Stimulated activated CD4-positive, alpha-beta T cell treated with anti-CD3 and anti-CD28 coated beads, Interleukin-1b, Interleukin-23, amount 100 ng/mL, for 48 hours (primary cell): ENCODE measurements at places on chromosomes 1 and 21.
A peak's percentile ranks its signal among the peaks of the same experiment; 100 is the strongest.

- no peak for DNase-seq
Observed at GRCh38 chr1:53311702-53312305, 16.1 kb downstream of the LRP8 start.

DNA sequence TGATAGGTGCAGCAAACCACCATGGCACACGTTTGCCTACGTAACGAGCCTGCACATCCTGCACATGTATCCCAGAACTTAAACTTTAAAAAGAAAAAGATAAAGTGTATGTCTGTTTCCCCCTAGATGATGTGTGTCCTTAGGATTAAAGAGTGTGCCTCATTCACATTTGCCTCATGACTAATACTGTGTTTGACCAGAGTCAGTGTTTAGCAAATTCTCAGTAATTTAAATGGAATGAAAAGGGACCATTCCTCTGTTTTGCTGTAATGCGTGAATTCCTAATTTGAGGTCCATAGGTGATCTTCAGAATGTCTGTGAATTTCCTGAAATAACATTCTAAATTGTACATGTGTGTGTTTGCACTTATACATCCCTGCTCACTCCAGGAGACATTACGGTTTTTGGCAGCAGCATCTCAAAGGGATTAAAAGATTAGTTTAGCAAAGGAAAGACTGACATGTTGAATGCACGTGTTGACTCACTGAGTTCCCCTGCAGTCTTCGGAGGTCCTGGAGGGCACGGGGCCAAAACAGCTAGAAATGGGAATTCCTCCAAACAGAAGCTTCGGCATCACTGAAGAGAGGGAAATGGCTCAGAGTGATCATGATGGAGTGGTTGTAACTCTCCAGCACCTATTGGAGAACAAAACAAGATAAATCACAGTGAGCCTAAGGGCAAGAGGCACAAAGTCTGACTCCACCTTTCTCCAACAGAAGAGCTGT, 19.1 kb upstream of the SLC35F3 start:
- no peak for DNase-seq

DNA sequence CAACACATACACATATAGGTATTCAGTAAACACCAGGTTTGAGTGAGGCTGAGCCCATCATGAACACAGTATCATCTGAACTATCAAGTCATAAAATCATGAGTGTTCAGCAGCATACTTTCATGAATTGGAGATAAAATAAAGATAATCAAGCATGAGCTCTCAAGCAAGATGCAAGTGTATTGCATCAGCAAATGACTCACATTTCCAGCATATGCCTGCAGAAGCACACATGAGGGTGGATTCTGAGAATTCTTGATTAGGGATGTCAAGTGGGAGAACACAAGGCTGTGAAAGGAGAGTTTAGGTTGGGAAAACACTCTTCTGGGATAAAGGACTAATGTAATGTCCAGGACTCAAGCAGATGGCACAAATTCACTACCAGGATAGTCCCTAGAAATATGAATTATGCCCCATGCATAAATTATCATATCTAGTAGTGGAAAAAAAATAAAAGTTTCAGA, 299.2 kb downstream of the SRGAP2C start:
- DNase-seq = no peak

GRCh38 chr1:196302420-196302819, 305.8 kb downstream of the KCNT2 start:
- no peak for DNase-seq

GRCh38 chr1:232123775-232124659, 497.4 kb downstream of the DISC1 start:
- DNase-seq = no peak

DNA sequence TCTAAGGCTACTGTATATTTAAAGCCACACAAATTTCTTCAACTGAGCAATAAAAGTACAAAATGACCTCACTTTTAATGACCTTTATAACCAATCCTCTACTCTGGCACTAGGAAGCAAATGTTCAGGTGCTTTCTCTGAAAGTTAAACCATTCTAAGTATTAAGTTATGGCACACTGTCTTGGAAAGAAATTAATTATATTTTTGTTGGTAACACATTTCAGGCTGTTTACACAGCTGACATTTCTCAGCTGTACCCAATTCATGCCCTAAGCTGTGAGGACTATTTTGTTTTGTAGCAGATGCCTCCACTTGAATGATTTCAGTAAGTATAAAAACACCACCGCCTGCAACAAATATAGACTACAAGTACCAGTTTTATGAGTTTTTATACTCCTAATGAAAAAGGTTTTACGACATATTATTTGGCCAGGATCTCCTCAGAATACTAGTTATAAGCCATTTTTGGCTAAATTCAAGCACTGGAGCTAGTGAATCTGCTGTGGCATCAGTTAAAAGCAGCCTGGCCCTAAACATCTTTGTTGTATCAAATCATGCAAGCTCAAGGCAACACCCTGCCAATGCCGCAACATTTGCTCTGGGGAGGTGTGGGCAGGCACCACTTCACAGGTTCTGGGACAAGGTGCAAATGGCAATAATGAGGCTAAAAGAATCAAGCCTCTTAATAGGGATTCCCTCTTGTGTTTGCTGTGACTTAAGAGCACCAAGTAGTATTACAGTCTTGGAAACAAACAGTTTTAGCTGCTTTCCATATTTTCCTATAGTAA, 228.4 kb upstream of the DMRTA2 start:
- no peak for DNase-seq

DNA sequence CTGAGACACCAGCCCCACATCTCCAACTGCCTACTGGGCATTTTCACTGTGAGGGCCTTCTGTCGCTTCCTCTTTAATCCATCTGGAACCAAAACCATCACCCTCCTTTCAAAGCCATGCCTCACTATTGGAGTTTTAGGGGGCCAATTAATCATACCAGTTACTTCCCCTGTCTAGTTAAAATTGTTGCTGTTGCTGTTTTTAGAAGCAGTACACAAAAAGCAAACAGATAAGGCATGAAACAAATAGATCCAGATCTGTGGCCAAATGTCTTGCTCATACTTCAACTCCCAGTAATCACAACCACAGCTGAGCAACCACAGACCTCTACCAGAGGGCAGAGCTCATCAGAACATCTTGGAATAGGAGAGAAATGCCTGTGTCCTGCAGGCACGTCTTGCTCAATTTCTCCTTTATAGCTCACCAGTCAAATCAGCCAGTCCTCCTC, 133.8 kb upstream of the C1orf105 start:
- no peak for DNase-seq

DNA sequence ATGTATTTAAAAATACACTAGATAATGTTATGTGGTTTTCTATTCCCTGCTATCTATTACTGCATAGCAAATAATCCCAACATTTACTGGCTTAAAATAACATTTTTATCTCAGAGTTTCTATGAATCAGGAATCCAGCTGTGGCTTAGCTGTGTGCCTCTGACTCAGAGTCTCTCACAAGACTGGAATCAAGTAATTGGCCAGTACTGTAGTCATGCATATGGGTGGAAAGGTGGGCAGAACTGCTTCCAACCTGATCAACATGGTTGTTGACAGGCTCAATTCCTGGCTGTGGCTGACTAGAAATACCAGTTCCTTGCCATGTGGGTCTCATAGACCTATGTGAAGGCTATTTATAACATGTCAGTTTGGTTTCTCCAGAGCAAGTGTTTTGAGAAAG, 131.8 kb downstream of the PDE4B start:
- DNase-seq = no peak

DNA sequence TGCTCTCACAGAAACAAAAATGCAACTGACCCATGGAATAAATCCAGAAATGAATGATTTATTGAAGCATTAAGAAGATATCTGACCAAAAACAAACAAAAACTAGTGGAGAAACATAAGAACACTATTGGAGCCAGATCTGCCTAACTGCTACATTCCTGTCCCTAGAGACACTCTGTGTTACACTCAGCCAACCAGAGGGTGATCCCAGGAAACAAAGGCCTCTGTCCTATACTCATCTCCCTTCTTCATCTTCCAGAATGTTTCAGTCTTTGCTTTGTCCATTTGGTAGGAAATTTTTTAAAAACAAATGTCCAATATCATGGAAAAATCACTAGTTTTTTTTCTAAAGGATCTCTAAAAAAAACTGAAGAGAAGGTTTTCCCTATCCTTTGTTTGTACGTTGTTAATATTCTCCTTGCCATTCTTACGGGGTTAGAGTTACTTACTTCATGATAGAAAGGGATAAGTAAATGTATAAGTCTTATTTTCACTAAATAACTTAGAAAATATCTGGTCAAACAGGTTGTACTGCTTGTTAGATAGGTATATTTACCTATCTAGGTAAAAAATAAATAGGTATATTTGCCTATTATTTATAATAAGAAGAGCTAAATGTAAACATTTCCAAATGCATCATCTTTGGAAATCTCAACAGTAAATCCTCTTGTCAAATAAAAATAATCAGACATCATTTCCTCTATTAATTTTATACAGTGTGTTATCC, 59.1 kb downstream of the NME7 start:
- DNase-seq = no peak

DNA sequence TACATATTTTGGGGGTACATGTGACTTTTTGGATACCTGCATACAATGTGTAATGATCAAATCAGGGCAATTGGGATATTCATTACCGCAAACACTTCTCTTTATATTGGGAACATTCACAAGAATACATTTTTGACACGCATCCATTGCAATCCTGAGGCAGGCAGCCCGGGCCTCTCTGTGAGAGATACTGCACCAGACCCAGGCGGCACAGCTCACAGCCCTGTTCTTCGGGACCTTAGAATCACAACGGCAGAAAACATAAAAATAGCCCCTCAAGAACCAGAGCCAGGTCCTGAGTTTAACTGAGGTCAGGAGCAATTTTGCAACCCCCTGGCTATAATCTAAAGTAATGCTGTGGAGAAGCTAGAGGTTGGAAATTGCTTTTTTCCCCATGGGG, 90.8 kb upstream of the PGBD5 start:
- DNase-seq = no peak

GRCh38 chr1:227855687-227856086, 40.2 kb downstream of the PRSS38 start:
- DNase-seq = no peak

DNA sequence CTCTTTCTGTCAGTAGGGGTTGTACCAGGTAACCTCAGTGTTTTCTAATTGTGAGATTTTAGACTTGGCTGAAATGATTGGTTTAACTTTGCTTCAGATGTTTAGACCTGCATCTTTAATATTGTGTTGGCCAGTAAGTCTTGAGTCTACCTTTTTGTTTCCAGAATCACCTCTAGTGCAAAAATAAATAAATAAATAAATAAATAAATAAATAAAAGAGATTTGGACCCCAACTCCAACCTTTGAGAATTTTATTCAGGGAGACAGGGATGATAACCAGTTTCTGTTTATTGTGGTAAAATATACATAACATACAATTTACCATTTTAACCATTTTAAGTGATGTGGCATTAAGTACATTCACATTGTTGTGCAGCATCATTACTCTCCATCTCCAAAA, 64.4 kb downstream of the RAVER2 start:
- no peak for DNase-seq

GRCh38 chr1:15950763-15951295, 25.1 kb downstream of the ZBTB17 start:
- DNase-seq = peak; percentile 89

- no peak for DNase-seq
Observed at GRCh38 chr1:61085983-61086644, 3.8 kb downstream of the NFIA start.

GRCh38 chr1:995665-996633, 3.9 kb downstream of the HES4 start:
- DNase-seq = no peak

DNA sequence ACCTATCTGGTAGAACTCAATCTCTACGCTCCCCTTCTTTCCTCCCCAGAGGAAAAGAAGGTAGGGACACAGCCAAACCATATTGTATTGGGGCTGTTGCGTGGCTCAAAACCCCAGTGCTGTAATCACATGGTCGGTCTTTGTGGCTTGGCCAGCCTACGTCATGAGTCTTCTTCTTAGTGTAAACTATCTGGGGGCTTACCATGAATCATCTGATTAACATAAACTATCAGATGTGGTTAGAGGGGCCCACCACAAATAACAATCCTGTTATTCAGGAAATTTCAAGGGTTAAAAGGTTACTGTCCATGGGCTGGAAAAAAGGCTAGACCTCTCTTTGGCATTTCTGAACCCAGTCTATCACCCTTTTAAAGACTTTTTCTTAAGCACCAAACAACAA, 49.5 kb upstream of the GPR52 start:
- no peak for DNase-seq

GRCh38 chr1:52590266-52590665, 11.9 kb upstream of the GPX7 start:
- DNase-seq = no peak

DNA sequence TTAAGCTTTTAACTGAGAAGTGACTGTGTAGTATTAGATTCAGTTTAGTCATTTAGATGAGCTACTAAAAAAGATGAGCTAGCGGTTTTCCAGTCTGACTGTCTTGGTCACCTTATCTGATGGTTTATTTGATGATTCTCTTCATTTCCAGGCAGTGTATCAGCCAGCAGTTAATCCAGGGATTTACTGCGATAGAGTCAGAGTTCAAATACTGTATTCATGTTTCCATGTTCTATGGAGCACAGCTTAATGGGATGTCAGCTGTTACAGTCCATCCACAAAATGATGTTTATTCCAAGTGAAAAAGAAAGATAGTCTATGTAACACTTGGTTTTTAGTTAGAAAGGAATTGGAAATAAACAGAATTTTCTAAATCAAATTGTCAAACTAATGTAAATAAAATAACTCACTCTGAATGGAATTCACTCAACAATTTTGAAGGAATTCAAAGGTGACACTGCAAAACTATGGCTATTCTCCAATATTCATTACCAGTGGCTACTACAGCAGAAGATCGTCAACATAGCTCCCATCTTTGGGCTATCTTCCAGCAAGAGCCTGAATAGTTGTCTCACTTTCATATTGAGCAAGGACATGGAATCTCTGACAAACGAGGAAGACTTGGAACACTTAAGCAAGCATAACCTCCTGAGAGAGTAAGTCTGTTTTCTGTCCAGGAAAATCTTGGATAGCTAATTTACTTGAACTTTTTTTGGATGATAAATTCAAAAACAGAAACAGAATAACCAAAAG, 54.6 kb upstream of the DPT start:
- DNase-seq = no peak

DNA sequence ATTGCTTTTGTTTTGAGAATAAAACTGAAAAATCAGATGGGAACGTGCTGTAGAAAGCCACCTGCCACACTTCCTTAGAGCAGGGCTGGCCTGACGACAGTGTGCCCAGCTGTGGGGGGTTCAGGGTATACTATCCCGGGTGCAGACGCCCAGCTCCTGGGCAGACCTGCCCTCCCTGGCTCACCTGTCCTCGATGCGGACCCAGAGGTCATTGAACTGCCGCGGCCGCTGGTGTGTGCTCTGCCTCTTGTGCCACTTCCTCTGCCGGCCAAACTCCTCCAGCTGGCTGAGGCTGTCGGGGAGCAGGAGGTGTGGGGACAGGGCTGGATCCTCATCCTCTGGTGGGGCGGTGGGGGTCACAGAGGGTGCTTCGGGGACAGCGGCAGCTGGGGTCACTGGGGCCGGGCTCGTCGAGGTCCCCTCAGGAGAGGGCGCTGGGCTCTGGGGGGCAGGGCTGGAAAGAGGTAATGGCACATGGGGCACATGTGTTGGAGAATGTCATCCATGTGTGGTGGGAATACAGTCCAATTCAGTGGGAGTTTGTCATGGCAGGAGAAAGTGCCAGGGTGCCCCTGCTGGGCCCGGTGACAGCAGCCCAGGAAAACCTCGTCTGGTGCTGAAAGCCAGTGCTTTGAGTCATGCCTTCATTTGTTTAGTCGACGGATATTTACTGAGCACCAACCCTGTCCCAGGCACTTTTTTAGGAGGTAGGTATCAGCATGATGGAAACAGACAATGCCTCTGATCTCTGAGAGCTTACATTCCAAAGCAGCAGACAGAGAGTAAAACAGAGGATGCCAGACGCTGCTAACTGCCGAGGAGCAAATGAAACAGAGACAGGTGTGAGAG, 222.0 kb downstream of the TRABD2B start:
- DNase-seq = no peak
